ENCODE measurements at places on chromosomes 7 and 10.

DNA sequence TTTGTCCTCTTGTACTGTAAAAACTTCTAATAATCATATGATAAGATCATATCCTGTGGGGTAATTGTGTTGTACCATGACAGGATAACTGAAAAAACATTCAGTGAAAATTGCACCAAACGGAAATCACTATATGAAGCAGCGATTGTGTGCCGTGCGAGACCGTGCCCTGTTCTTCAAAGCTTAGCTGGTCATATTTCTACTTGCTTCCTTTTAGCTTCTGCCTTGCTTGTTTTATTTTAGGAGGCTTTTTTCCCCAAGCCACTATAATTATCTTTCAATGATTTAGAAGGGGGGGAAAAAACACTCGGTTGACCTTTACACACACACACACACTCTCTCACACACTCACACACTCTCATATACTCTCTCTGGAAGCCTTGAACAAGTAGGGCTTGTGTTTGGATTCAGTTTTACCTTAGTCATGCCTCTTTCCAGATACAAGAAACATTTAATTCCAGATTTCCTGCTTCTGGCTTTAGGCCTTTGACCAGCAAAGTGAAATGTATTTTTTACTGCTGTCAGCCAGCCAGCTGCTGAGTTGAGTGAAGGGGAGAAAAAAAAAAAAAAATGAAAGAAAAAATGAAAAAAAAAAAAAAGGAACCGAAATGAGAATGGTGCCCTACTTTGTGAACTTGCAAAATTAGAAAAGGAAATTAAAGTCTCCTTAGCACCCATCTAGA is 181.4 kb downstream of the ARID5B start:
- DNase-seq: no peak

- no peak for DNase-seq
Observed at GRCh38 chr10:29323367-29323766, 34.5 kb downstream of the LYZL1 start.

GRCh38 chr10:75469006-75469616 is 37.7 kb downstream of the LRMDA start:
- DNase-seq: no peak

DNA sequence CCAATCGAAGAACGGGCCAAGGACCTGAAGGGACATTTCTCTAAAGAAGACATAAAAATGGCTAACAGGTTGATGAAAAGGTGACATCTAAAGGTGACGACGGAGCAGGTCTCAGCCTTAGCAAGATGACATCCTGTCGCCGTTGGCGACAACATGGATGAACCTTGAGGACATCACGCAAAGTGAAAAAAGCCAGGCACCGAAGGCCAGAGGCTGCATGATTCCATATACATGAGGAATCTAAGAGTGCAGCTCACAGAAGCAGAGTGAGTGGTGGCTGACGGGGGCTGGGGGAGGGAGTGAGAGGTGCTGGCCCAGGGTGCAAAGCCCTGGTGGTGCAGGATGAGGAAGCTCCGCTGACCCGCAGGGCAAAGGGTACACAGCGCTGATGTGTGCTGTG is 34.1 kb upstream of the NKX6-2 start:
- no peak for DNase-seq

DNA sequence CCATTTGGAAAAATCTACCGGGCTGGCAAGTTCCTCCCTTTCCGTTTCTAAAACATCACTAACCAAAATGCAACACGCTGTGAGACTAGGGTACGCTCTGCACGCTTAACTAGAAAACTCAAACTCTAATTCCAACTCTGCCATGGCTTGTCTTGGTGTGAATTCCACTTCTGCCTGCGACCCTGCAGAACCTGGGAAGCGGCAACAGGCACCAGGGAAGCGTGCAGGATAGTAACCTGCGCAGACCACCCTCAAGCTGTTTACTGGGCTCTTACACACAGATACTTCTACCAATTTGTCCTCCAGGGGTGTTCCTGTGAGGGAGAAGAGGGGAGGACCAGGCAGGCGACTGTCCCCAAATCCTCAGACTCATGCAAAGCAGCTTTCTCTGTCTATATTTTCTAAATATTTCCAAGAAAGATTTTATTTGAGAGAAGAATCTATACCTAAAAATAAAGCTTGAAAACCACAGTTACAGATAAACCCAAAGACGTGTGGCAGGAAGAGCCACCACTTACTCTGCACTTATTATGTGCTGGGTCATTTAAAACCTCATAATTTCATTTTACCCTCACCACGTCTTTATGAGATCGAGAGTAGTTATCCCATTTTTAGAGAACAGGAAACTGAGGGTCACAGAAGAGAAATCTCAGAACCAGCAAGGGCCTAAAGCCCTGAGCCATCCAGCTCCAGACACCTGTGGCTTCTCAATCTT is 52.9 kb downstream of the CPXM2 start:
- no peak for DNase-seq

GRCh38 chr10:5573968-5574641 is 49.3 kb downstream of the CALML3 start:
- DNase-seq: no peak

DNA sequence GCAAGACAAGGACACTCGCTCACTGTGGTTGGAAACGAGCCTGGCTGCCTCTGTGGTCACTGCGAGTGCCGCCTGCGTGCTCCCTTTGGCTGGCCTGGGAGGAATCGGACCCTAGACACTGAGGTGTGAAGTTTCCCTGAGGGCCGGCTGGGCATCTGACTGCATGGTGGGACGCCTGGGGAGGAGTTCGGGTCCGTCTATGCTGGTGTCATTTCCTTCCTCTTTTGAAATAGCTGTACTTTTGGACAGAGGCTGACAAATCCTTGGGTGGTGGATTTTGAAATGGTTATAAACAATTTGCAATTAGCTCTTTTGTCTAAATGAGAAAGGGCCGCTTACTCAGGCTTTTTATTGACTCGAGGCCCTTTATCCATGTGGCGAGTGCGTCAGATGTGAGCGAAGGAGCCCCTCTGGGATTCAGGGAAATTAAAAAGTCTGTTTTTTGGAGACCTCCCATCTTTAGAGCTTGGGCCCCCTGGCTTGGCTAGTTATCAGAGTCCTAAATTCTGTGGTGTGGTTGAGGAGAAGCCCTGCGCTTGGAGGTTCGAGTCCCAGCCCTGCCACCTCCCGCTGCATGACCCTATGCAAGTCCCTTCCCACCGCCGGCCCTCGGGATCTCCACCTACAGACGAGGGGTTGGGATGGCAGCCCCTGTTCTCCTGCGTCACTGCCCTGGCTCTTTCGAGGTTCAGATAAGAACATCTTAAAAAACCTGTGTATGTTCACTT is 147.1 kb downstream of the RGS10 start:
- no peak for DNase-seq

DNA sequence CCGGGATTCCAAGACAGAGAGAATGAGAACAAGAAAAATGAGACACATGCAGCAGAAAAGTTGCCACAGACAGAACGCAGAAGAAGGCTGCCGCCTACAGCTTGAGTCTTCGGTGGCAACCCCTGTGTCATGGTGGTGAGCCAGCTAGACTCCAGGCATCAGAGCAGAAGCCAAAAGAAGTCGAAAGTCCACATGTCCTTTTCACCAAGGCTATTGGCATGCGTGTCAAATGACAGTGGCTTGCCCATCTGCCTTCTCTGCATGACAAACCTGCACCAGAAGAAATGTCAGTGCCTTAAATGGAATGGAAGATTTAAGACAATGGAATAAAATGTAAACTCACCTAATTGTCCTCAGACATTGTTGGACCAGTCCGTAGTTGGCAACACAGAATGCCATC is 93.9 kb upstream of the NPSR1 start:
- DNase-seq: no peak

DNA sequence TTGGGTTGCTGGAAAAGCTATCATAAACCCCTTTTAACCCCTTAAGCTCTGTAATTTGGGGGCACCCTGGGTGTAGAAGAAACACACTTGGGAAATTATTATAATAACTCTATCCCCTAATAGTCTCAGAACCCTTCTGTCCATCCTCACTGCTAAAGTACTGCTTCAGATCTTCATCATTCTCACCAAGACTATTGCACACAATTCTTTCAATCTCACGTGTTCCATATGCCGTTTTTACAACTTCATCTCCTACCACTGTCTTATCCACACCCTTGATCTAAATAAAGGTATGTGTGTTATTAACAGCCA is 15.8 kb downstream of the ANKRD22 start:
- no peak for DNase-seq

Measured in caudate nucleus (tissue), 63 donors.